ENCODE measurements at places on chromosomes 6 and 20.

DNA sequence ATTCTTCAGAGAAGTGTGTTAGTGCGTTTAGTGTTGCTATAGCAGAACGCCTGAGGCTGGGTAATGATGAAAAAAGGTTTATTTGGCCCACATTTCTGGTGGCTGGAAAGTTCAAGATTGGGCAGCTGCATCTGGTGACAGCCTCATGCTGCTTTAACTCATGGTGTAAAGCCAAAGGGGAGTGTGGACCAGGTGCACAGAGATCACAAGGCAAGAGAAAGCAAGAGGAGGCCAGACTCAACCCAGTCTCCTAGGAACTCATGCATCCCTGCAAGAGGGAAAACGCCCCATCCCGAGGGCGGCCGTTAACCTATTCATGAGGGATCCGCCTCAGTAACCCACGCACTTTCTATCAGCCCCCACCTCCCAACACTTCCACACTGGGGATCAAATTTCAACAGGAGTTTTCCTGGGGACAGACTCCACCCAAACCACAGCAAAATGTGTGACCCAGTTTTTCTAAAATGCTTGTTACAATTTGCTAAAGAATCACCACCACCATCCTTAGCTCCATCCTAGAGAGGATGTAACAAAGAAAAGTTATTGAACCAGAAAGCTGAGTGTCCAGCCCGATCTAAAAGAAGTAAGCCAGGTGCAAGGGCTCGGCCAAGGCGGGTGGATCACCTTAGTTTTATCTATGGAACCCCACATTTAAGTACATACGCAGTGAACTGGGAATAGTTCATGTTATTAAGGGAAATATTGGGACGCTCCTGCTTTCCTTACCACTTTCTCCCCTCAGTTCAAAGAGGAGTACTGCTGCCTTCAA lies 164.8 kb downstream of the QKI start:
- DNase-seq = no peak

- DNase-seq = no peak
Observed at GRCh38 chr6:11824986-11825385, 46.4 kb upstream of the ADTRP start.

- no peak for DNase-seq
Observed at GRCh38 chr6:55445648-55446204, 118.5 kb downstream of the GFRAL start.

- DNase-seq = no peak
Observed at GRCh38 chr6:152605941-152606340, 31.2 kb downstream of the SYNE1 start.

DNA sequence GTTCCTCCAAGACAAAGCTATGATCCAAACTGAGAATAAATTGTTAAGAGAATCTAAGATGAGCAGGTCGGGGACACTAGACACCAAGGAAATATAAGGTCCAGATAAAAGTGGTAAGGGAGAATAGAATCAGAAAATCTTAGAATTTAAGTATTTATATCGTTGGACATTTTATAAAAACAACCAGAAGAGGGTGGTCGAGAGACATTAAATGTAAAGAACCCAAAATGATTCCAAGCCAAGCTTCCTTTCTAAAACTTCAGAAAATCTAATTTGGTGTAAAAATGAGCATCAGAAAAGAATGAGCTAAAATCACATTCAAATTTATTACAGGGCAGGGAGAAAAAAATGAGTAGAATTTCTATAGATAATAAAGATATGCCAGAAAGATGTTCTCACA lies 97.8 kb upstream of the OGFRL1 start:
- no peak for DNase-seq

DNA sequence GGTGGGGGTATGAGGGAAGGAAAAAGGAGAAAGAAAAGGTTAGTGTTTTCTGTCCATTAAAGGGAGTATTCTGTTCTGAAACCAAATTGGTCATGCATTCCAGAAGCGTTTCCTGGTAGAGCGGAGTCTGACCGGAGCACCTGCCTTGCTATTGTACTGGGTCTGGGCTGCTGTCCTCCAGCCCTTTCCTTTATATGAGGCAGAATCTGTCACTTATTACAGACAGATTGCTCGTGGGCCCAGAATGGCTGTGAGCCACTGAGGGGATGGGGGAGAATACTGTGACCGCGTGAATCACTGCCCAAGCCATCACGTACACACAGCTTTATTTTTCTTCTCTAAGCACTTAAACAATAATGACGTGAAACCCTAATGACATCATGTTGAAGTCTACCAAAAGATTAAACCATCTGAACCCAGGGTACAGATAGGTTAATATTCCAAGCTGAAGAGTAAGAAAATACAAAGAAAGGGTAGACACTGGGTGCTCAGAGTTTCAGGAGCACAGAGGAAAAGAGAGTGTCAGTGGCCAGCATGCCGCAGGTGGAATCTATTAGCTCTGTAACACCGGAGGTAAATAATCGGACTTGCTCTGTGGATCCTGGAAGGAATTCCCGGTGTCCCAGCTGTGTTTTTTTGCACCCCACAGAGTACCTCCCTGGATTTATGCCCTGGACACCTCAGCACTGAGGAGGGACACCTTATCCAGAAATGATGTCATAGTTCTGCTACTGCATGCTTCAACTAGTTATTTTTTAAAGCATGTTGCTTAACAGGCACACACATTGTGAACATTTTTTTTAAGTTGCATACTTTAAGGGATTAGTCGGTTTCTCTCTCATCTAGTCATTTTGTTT lies 573.3 kb downstream of the PKHD1 start:
- no peak for DNase-seq

- DNase-seq = no peak
Observed at GRCh38 chr6:41050536-41050935, 2.5 kb upstream of the APOBEC2 start.

DNA sequence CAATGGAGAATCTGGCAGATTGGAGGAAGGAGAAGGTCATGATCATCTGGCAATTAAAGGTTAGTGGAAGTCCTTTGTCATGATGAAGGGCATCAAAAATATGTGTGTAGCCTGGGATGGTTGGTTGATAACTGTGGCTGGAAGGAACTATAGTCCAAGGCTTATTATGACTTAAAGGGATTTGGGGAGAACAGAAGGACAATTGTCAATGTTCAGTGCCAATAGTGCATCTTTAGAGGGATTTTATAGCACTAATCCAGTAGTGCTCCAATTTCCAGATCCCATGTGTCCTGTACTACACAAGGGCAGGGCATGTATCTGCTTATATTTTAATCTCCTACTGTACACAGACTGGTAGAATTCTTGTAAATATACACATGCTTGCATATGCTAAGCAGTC lies 5.0 kb upstream of the ZBTB24 start:
- DNase-seq = no peak

DNA sequence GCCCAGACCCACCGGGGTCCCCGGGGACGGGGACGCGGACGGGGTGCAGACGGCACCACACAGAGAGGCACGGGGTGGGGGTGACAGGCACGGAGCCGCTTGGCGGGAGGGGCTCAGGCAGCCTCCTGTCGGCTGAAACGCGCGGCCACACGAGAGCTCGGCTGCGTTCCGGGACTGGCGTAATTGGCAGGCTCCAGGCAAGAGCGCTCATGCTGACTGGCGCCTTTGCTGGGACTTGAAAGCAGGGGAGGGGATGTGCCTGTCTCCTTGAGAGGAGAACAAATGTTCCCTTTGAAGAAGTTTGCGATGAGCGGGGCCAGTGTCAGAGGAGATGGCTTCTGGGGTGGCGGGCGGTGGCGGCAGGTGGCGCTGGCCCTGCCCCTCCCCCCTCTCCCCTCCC lies 25.8 kb downstream of the BHLHE23 start:
- DNase-seq = peak; percentile 32

- DNase-seq = no peak
Observed at GRCh38 chr6:1599469-1599868, 10.2 kb upstream of the FOXC1 start.

DNA sequence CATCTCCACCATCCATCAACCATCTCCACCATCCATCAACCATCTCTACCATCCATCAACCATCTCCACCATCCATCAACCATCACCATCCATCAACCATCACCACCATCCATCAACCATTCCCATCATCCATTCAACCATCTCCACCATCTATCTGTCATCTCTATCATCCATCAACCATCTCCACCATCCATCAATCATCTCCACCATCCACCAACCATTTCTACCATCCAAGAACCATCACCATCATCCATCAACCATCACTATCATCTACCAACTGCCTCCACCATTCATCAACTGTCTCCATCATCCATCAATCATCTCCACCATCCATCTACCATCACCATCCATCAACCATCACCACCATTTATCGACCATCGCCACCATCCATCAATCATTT lies 78.8 kb upstream of the CDH4 start:
- DNase-seq = no peak

DNA sequence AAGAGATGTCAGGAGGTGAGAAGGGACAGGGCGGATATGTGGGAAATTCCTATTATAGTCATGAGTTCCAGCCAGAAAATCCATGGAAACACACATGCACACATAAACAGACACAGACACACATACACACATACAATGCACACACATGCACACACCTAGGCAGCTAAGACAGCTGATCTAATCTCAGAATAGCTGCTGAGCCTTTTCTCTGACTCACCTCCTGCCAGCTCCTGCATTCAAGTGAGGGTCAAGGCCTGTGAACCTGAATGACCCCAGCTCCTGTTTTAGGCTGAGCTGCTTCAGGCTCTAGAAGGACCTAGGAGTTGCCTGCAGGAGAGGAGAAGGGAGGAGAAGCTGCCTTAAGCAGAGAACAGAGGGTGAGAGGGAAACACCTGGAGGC lies 21.6 kb upstream of the RAET1L start:
- DNase-seq = no peak

- no peak for DNase-seq
Observed at GRCh38 chr6:152301021-152301764, 336.0 kb downstream of the SYNE1 start.

DNA sequence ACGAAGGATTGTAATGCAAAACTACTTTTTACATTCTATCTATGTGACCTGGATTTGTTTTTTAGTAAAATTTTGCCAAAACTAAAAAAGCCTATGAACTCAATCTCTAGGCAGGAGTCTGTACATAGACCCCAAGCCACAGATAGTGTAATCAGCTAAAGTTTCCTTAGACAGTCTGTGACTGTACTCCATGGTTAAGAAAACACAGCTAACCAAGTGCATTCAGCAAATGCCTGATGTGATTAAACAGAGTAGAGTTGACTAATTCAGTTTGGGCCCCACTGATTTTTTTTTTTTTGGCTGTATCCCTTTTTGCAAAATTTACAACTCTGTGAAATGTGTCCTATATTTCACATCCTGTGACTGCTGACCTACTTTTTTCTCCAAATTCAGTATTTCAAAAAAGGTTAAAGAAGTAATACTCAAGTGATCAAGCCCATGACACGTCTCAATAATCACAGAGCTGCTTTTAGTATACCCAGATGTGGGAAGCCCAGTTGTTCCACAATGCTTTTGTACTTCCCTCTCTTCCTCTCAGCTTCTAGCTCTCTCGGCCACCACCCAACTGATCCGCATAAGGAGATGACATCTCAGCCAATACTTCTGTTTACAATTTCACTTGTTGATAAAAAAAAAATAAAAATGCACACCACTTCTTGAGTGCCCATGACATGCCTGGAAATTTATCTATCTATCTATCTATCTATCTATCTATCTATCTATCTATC lies 108.8 kb upstream of the TBX18 start:
- DNase-seq = no peak

- DNase-seq = no peak
Observed at GRCh38 chr6:138546733-138547185, 47.5 kb upstream of the NHSL1 start.

DNA sequence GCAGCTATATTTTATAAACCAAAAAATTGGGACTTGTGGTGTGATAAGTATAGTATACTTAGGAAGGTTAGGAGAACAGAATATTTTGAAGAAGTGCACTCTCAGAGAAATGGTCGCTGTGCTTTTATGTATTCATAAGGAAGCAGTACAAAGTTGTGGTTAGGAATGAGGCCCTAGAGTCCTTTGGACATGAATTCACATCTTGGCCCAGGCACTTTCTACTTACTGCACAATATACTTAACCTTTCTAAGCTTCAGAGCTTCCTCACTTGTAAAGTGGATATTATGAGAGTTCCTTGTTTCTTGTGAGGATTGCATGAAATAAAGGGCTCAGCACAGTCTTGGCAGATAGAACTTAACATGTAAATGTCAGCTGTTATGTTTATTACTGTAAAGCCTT lies 21.0 kb upstream of the SERINC3 start:
- no peak for DNase-seq

GRCh38 chr20:45041464-45042337 lies 59.2 kb downstream of the KCNS1 start:
- DNase-seq = no peak

DNA sequence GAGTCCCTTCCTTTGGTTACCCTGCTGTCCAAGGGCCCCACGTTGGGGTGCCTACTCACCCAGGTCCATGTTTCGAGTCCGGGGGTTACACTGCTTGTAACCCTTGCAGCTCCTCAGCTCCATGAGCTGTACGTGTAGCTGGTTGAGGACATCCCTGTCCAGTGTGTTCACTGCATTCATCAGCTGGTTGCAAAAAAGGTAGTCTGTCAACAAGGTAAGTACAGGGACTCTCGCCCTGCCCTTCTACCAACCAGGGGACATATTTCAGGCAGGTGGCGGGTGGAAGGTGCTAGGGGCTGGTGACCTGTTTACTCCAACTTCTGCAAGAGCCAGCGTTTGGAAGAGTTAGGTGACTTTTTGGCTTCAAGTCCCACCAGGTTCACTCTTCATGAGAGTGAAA lies 123.6 kb downstream of the SULF2 start:
- no peak for DNase-seq

DNA sequence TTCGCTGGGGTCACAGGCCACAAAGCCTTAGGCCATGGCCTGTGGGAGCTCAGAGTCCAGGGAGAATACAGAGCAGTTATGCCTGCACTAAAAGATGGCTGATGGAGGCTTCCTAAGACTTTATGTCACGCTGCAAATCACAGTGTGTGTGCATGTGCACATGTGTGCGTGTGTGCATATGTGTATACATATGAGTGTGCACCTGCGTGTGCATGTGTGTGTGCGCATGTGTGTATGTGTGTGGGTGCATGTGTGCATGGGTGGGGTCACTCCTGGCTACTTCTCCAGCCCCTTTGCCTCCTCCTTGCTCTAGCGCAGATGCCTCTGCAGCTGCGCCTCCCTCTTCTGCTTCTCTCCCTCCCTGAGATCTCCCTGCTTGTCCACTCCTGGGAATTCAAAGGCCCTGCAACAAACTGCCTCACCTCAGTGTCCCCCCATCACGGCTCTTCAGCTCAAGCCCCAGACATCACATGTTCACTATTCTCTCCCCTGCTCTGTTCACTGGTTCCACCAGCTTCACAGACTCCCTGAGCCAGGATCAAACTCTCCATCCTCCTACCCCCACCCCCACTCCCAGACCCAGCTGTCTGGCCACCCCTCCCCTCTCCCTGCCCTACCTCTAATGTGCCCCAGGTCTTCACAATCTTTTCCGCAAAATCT lies 84.4 kb upstream of the NNAT start:
- DNase-seq = no peak

GRCh38 chr20:44572551-44573500 lies 9.6 kb upstream of the PKIG start:
- no peak for DNase-seq

GRCh38 chr6:133951881-133952814 lies 876 bp upstream of the TBPL1 start:
- peak; percentile 21 for DNase-seq
